H4 (cell line): ENCODE measurements at places on chromosomes 5 and 9.

- peak; percentile 43 for DNase-seq
Observed at GRCh38 chr5:1772634-1773033, 27.0 kb downstream of the MRPL36 start.

DNA sequence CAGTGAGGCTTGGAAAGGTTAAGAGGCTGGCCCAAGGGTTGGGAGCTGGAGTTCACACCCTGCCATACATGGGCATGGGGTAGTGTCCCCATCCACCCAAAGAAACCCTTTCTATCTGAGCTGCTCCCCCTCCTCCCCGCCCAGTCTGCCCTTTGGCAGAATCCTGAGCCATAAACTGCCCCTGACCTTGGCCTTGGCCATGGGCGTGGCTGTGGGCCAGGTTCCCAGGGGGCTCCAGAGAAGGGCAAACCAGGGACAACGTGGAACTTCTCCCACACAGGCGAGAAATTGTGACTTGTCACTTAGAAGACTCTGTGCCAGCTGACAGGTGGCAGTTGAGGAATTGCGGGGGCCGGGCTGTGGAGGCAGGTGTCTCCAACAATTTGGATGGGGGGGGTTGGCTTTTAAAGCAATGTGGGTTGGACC lies 4.8 kb downstream of the FAM78A start:
- no peak for DNase-seq

DNA sequence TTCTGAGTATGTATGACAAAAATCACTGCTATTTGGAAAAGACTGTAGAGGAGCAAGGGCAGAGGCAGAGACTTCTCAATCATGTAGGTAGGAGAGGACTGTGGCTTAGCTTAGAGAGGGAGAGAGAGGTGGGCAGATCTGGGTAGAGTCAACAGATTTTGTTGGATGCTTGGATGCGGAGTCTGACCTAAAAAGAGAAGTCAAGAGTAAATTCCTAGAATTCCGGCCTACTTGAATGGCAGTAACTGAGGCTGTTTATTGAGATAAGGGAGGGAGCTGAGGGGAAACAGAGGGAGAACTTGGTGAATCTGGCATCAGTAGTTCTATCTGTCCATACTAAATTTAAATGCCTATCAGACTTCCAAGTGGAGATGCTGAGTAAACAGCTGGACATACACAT lies 2.4 kb downstream of the TICAM2 start:
- no peak for DNase-seq

GRCh38 chr9:111003182-111003581 lies 35.1 kb downstream of the LPAR1 start:
- no peak for DNase-seq

DNA sequence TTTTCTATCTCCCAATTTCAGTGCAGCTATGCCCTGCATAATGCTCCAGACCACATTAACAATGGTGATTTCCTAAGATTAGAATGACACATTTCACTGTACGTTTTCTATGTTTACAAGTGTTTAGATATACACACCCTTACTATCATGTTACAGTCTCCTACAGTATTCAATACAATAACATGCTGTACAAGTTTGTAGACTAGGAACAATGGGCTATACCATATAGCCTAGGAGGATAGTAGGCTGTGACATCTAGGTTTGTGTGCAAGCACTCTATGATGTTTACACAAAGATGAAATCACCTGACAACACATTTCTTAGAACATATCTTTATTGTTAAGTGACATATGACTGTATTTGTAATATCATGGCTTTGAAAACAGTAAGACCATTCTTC lies 1435.6 kb upstream of the NUDT12 start:
- no peak for DNase-seq

- no peak for DNase-seq
Observed at GRCh38 chr5:123776761-123777160, 264.8 kb downstream of the CSNK1G3 start.

- no peak for DNase-seq
Observed at GRCh38 chr5:1216211-1216917, 8.8 kb upstream of the SLC6A18 start.

DNA sequence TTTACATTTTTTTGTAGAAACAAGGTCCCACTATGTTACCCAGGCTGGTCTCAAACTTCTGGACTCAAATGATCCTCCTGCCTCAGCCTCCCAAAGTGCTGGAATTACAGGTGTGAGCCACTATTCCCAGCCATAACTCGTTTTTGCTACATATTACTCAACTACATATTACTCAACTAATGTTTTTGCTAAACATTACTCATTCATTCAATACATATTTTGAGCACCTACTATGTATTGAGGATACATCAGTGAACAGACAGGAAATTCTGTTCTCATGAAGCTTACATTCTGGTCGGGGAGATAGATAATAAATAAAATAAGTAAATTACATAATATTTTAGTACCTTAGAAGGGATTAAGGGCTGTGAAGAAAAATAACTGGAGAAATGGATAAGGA lies 34.9 kb upstream of the STOM start:
- DNase-seq: no peak

DNA sequence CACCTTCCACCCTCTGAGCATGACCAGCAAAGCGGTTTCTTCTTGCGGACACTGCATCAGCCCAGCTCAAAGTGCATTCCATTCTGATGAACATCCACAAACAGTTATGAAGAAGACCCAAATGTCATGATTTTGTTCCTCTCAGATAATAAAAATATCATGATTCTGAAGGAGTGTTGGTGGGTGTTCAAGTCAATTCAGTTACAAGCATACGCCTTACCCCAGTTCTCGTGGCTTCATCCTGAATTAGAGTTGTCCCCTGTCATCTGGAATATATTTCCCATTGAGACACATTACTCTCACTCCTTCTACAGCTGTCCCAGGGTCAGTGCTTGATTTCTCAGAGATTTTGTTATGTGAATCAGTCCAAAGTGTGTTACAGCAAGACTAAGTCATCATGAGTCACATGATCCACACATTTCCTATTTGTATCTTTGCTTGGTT lies 325.4 kb downstream of the RFX3 start:
- DNase-seq: no peak

- DNase-seq: peak; percentile 66
Observed at GRCh38 chr9:95381221-95381620, 63.7 kb upstream of the FANCC start.

DNA sequence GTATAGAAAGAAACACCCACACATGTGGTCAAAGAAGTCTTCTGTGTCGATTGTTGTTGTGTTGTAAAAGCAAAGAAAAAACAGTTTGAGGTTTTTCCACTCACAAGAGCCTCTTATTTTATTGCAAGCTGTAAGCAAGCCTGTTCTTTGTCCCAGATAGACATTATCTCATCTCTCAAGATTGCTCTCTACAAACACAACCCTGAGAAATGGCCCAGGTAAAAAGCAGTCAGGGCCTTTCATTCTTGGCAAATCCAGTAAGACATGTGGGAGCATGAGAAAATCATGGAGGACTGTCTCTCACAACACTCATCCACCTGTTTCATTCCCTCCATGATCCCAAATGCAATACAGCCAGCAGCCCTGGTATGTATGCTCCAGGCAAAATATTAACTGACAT lies 286.6 kb upstream of the POU5F2 start:
- DNase-seq: no peak

DNA sequence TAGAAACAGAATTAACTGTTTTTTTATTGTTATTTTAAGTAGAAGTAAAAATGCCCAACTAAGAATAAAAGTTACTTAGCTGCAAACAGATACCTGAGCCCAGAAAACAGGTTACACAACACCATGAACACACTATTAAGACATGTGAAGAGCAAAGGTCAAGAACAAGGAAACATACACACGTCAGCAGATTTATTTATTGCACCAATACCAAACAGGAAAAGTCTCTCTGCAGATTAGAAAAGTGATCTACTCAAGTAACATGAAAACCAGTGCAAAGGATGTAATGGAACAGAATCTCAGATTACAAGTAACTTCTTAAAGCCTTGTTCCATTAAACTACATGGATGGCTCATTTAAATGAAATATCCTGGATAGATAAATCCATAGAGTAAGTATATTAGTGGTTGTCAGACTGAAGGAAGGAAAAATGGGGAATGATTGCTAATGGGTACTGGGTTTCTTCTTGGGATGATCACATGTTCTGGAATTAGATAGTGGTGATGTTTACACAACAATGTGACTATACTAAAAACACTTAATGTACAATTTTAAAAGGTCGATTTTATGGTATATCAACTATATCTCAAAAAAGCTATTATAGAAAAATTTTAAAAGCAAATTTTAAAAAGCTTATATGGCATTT lies 6.1 kb downstream of the SAR1B start:
- no peak for DNase-seq

DNA sequence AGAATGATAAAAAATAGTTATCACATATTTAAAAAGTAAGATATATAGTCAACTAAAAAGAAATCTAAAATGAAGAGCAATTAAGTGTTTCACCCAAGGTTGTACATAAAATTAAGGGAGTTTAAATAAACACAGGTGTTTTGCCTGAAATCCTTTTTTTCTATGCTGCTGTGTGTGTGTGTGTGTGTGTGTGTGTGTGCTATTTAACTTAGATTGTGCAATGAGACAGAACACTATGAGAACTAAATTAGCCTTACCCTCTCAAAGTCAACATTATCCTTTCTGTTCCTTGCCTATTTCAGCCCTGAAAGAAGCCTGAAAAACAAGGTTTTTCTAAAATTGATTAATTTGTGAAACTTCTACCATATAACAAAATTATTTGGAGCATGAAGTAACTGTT lies 516.2 kb downstream of the ELAVL2 start:
- no peak for DNase-seq

DNA sequence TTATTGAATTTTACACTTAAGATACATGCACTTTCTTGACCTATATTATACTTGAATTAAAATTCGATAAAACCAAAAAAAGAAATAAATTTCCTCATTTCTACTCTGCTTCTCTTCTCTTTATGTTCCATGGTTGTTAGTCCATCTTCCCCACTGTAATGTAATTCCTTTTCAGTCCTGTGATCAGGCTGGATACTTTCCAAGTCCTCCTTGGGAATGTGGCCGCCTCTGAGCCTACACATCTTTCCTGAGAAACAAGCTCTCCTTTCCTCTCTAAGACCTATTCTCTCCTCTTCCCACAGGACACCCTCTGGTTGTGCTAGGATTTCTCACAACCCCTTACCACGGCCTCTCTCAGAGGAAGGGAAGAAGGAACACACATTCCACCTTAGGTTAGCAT lies 285.1 kb downstream of the DNAH5 start:
- peak; percentile 16 for DNase-seq

GRCh38 chr9:69036309-69036708 lies 757 bp downstream of the FXN start:
- no peak for DNase-seq

DNA sequence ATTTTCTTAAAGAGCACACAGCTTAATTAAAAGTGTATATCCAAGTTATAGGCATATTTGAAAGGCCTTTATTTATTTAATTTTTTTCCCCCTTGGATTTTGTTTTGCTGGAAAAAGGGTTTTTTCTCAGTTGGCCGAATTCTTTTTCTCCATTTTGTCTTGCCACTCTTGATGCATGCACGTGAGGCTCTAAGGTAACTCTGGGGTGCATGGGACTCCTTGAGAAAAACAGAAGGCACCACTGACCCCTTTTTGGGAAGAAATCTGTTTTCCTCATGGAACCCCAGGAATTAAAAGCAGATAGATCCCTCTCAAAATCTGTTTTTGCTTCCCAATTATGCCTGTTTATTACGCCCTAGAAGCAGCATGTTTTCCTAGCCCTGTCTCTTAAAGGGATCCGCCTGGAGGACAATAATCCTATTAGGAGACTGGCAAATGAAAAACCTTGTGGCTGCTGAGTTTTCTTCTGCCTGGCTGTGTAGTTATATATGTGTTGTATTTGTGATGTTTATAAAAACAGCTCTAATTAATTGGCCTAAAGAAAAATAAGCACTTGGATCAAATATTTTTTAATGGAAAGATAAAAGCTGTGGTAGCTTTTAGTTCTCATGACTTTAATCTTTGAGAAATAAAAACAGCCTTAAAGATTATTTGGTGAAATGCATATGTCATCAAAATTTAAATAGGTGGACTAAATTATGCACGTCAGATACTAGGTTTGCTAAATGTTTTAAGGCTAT lies 435.1 kb upstream of the CDH9 start:
- peak; percentile 30 for DNase-seq

GRCh38 chr9:38344566-38345324 lies 47.8 kb upstream of the ALDH1B1 start:
- DNase-seq: no peak

DNA sequence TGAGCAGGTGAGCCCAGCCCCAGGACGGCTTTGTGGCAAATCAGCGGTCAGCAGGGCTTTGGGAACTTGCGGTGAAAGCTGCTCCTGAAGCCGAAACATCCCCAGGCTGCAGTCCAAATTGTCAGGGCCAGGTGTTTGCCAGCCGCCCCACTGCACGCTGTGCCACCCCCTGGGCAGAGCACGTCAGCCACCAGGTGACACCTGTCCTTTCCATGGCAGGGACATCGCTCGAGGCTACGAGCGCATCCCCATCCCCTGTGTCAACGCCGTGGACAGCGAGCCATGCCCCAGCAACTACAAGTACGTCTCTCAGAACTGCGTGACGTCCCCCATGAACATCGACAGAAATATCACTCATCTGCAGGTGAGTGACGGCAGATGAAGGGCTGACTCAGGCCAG lies 64.4 kb upstream of the CACNA1B start:
- DNase-seq: no peak

GRCh38 chr5:28398185-28398584 lies 1359.8 kb upstream of the CDH9 start:
- no peak for DNase-seq

- no peak for DNase-seq
Observed at GRCh38 chr5:6480133-6481051, 31.7 kb downstream of the UBE2QL1 start.
